ENCODE measurements at places on chromosomes 7 and 10. TPM values are rescaled to one million over a fixed set of nuclear protein-coding genes. Genes with fewer than 3 reads are reported as not detected.

DNA sequence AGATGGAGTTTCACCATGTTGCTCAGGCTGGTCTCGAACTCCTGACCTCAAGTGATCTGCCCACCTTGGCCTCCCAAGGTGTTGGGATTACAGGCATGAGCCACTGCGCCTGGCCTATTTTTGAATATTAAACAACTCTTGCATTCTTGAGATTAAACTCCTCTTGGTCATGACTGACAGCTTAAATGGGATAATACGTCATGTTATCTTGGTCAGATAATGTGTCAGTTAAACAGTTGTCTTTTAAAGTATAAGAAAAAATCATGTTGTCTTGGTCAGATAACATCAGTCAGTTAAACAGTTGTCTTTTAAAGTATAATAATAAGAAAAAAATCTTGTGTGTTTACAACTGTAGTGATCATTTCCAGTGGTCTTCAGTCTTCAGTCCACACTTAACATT lies 73.6 kb upstream of the SYPL1 start:
- no peak for DNase-seq

DNA sequence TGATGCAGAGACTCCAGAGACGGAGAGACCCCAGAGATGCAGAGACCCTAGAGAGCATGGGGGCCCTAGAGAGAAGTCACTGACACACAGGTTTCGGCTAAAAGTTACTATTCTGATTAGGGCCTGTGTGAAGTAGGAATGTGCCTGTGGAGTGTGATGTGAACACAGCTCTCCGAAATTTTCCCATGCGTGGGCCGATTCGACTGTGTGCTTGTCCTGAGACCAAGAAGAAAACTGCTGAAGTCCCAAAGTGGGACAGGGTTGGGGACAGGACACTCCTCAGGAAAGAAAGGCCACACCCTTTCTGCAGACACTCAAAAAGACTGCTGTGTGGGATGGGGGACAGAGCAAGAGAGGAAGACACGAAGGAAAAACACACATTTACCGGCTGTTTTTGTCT lies 533.5 kb downstream of the PTPRN2 start:
- no peak for DNase-seq

Gene TMEM213
- polyA plus RNA-seq: 45.7 TPM

DNA sequence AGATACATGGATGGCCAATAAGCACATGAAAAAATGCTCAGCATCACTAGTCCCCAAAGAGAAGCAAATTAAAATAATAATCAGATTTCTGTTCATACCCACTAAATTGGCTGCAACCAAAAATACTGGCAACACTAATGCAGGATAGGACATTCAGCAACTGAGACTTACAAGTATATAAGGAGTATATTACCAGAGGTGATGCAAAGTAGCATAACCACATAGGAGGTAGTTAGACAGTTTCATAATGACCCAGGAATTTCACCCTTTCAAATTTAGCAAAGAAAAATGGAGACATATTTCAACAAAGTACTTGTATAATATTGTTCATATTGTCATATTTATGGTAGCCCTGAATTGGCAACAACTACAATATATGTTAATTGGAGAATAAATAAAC lies 727.8 kb downstream of the GRID1 start:
- no peak for DNase-seq

All from left renal pelvis (tissue), 4 donors.